ENCODE measurements at places on chromosomes 6 and 20. TPM values are rescaled to one million over a fixed set of nuclear protein-coding genes. Genes with fewer than 3 reads are reported as not detected.
A peak's percentile ranks its signal among the peaks of the same experiment; 100 is the strongest.

DNA sequence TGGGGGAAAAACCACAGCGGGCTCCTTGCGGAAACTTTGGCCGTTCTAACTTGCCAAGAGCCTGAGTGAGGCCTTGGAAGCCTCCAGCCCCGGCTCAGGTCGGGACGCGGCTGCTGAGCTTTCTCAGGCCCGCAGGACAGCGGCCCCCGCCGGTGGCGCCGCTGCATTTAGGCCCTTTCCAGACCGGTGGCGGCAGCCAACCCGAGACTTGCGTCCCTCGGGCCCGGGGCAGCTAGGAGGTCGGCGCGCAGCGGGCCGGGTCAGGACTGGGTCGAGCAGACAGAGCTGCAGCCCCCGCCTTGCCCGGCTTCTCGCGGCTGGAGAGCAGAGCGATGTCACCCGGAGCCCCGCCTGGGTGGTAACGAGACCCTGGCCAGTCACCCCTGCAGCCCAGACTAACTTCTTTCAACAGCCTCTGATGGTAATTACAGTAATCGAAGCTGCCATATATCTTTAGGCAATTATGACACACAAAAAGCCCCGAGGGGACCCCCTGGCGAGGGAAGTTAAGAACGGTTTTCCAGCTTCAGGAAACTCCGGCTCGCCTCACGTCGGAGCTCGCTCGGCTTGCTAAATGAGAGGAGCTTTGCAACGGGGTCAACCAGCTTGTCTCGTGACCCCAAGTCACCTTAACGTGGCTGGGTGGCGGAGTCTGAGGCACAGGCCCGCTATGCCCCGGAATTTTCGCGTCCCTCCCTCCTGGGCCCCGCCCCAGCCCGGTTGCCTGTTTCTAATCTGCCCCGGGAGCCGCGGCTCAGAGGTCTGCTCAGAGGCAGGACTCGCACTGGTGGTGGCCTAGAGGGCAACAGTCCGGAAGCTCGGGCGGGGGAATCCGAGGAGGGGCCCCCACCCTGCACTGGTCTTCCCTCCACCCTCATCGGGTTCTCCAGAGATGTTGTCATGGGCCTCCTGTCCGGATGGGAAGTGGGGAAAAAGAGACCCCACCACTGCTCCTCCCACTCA is 3.0 kb downstream of the NR2E1 start:
- no peak for DNase-seq
- H3K4me1 ChIP-seq: peaks cover 29% of the 10 kb centered on the region
- peak overlapping the region; percentile 32 for H3K4me3 ChIP-seq
- H3K27ac ChIP-seq: no peak overlapping the region

GRCh38 chr6:15369838-15370237 is 124.0 kb downstream of the JARID2 start:
- H3K4me1 ChIP-seq: peaks cover 46% of the 10 kb centered on the region
- DNase-seq: no peak
- no peak overlapping the region for H3K4me3 ChIP-seq

GRCh38 chr6:56691286-56691595 is 48.6 kb upstream of the DST start:
- no peak for DNase-seq
- H3K27ac ChIP-seq: no peak overlapping the region
- no peaks in the 10 kb centered on the region for H3K27me3 ChIP-seq
- no peaks in the 10 kb centered on the region for H3K36me3 ChIP-seq

Gene TULP4
- polyA plus RNA-seq: 50.1 TPM

- no peaks in the 10 kb centered on the region for H3K4me1 ChIP-seq
- DNase-seq: no peak
- no peak overlapping the region for H3K4me3 ChIP-seq
Observed at GRCh38 chr20:19438488-19438887, 226.0 kb downstream of the SLC24A3 start.

GRCh38 chr20:35742741-35743523 is 872 bp upstream of the RBM39 start:
- peak; percentile 49 for DNase-seq
- peak overlapping the region; percentile 77 for H3K4me3 ChIP-seq
- peaks cover 17% of the 10 kb centered on the region for H3K36me3 ChIP-seq
- H3K27ac ChIP-seq: peak overlapping the region; percentile 94
- peaks cover 47% of the 10 kb centered on the region for H3K4me1 ChIP-seq

- no peak for DNase-seq
- H3K4me1 ChIP-seq: no peaks in the 10 kb centered on the region
- no peak overlapping the region for H3K27ac ChIP-seq
- no peaks in the 10 kb centered on the region for H3K36me3 ChIP-seq
Observed at GRCh38 chr6:73285674-73286283, 22.8 kb upstream of the KHDC1 start.

Gene ARFGEF3
- not detected for polyA plus RNA-seq

GRCh38 chr6:13766201-13766634 is 48.1 kb downstream of the MCUR1 start:
- H3K4me1 ChIP-seq: peaks cover 28% of the 10 kb centered on the region
- H3K27ac ChIP-seq: no peak overlapping the region
- H3K4me3 ChIP-seq: no peak overlapping the region
- no peaks in the 10 kb centered on the region for H3K36me3 ChIP-seq
- H3K27me3 ChIP-seq: no peaks in the 10 kb centered on the region

Gene TPBG
- polyA plus RNA-seq: 2.0 TPM

- DNase-seq: no peak
- H3K4me1 ChIP-seq: no peaks in the 10 kb centered on the region
- H3K36me3 ChIP-seq: no peaks in the 10 kb centered on the region
Observed at GRCh38 chr6:165705941-165706340, 42.9 kb upstream of the PDE10A start.

Gene BPIFB4
- not detected for polyA plus RNA-seq

DNA sequence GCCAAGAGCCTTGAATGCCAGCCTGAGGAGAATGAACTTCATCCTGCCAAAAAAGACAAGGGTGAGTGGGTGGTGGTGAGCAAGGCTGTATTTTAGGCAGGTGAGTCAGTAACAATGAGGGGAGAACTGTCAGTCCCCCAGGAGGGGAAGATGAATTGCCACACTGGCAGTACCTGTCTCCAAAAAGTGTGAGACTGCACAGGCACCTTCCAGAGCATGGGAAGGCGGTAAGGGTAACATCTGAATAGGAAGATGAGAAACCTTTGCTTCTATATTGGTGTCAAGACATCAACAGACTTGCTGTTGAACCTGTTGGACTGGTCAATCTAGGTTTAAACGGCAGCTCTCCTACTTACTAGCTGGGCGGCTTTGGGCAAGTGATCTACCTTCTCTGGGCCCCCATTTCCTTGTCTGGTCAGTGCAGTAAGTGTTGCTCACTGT is 30.9 kb downstream of the STK35 start:
- no peaks in the 10 kb centered on the region for H3K27me3 ChIP-seq
- peaks cover 5% of the 10 kb centered on the region for H3K4me1 ChIP-seq
- H3K27ac ChIP-seq: no peak overlapping the region
- DNase-seq: no peak
- no peaks in the 10 kb centered on the region for H3K36me3 ChIP-seq
- no peak overlapping the region for H3K4me3 ChIP-seq

DNA sequence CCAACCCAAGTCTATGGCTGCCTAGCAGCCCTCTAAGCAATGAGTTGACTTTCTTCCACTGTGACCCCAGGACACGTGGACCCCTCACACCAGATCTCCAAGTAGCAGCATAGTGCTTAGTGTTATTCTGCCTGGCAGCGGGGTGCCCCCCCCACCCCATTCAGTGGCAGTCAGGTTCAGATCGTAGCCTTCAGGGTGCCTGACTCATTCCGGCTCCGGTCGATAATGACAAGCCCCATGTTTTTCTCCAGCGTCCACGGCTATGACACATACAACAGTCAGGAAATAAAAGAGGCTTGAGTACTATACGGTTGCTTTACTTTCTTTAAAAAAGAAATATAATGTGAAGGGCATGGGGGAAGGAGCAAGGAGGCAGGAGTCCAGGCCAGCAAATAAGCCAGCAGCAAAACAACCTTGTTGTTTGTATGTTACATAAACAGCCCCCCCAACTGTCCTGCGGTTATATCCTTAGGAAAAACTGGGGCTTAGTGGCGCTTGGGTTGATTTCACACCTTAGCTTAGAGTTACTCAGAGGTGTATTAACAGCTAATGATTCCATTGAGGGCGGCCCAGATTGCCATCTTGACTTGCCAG is 23.1 kb downstream of the GNAS start:
- H3K27me3 ChIP-seq: no peaks in the 10 kb centered on the region
- DNase-seq: no peak
- no peak overlapping the region for H3K4me3 ChIP-seq
- H3K36me3 ChIP-seq: no peaks in the 10 kb centered on the region

- H3K4me3 ChIP-seq: no peak overlapping the region
- H3K4me1 ChIP-seq: peaks cover 20% of the 10 kb centered on the region
- no peaks in the 10 kb centered on the region for H3K27me3 ChIP-seq
- H3K27ac ChIP-seq: no peak overlapping the region
Observed at GRCh38 chr20:57439432-57439831, 48.2 kb downstream of the RBM38 start.

Gene PLCB1
- polyA plus RNA-seq: 8.8 TPM

Gene PRSS16
- polyA plus RNA-seq: 1.5 TPM

Gene PNRC1
- 597 TPM for polyA plus RNA-seq

DNA sequence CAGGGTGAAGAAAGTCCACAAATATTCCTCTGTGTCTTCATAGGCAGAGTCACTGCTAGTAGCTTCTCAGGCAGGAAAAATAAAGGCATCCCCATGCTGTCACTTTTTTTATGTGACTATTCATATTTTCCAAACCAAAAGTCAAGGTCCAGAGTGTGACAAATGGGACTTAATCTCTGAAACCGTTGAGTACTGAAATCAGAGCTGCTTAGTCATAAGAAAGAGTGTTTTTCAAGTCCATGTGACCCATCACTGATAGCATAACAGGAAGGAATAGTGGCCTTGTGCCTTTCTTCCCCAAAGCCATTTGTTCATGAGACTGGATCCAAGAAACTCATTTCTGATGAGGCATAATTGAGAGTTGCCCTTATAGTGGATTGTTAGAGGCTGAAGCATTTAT is 210.3 kb upstream of the TSHZ2 start:
- H3K4me3 ChIP-seq: no peak overlapping the region
- no peaks in the 10 kb centered on the region for H3K36me3 ChIP-seq
- H3K4me1 ChIP-seq: no peaks in the 10 kb centered on the region
- no peak for DNase-seq
- no peak overlapping the region for H3K27ac ChIP-seq
- H3K27me3 ChIP-seq: no peaks in the 10 kb centered on the region

GRCh38 chr6:38495518-38495917 is 144.2 kb downstream of the BTBD9 start:
- H3K4me3 ChIP-seq: no peak overlapping the region
- H3K4me1 ChIP-seq: no peaks in the 10 kb centered on the region
- DNase-seq: no peak
- no peaks in the 10 kb centered on the region for H3K27me3 ChIP-seq

Gene HUS1B
- polyA plus RNA-seq: 0.94 TPM

GRCh38 chr20:18701969-18702368 is 111.6 kb upstream of the SCP2D1 start:
- H3K27ac ChIP-seq: no peak overlapping the region
- H3K4me1 ChIP-seq: no peaks in the 10 kb centered on the region
- H3K4me3 ChIP-seq: no peak overlapping the region
- no peaks in the 10 kb centered on the region for H3K36me3 ChIP-seq

Gene OR2H1
- polyA plus RNA-seq: not detected

- H3K36me3 ChIP-seq: no peaks in the 10 kb centered on the region
- no peak for DNase-seq
- no peaks in the 10 kb centered on the region for H3K4me1 ChIP-seq
Observed at GRCh38 chr20:37501940-37502339, 19.1 kb upstream of the NNAT start.

- H3K4me1 ChIP-seq: no peaks in the 10 kb centered on the region
- DNase-seq: no peak
- H3K27me3 ChIP-seq: no peaks in the 10 kb centered on the region
- H3K36me3 ChIP-seq: no peaks in the 10 kb centered on the region
Observed at GRCh38 chr6:23243854-23244253, 674.5 kb downstream of the HDGFL1 start.

DNA sequence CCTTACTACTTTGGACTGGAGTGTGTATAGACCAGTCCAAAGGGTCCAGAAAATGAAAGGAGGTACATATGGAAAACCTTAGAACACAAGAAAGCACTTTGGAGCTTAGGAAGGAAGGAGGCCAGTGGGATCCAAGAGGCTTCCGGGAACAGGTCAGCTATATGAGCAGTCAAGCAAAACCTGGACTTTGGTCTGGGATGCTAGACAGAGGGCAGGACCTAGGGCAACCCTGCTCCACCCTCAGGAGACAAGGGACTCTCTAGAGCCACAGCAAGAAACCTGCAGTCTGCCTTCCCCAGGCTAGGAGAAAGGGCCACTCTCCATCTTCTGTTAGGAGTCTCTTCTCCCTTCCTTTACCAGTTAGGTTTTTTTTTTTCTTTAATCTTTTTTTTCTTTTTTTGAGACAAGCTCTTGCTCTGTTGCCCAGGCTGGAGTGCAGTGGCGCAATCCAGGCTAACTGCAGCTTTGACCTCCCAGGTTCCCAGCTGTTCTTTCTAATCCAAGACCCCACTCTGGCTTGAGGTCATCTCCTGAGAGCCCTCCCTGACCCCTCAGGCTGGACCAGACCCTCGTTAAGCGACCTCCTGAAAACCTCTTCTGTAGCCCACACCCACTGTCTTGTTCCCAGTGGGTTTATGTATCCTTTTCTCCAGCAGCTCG is 4.6 kb downstream of the KCNK5 start:
- H3K27me3 ChIP-seq: no peaks in the 10 kb centered on the region
- no peak overlapping the region for H3K4me3 ChIP-seq
- no peak for DNase-seq
- peak overlapping the region; percentile 62 for H3K27ac ChIP-seq
- peaks cover 30% of the 10 kb centered on the region for H3K4me1 ChIP-seq
- H3K36me3 ChIP-seq: no peaks in the 10 kb centered on the region

GRCh38 chr6:55014321-55015088 is 159.8 kb upstream of the HCRTR2 start:
- no peaks in the 10 kb centered on the region for H3K4me1 ChIP-seq
- H3K36me3 ChIP-seq: no peaks in the 10 kb centered on the region
- no peak overlapping the region for H3K27ac ChIP-seq
- H3K4me3 ChIP-seq: no peak overlapping the region

Gene TNXB
- polyA plus RNA-seq: not detected

GRCh38 chr6:129661536-129662405 is 48.2 kb downstream of the ARHGAP18 start:
- no peak overlapping the region for H3K4me3 ChIP-seq
- H3K27me3 ChIP-seq: no peaks in the 10 kb centered on the region
- no peak overlapping the region for H3K27ac ChIP-seq
- H3K4me1 ChIP-seq: peaks cover 3% of the 10 kb centered on the region

- no peak for DNase-seq
- no peak overlapping the region for H3K4me3 ChIP-seq
- no peak overlapping the region for H3K27ac ChIP-seq
Observed at GRCh38 chr6:35624341-35625070, 64.2 kb downstream of the FKBP5 start.

Gene POU5F1
- not detected for polyA plus RNA-seq

Gene NRN1
- polyA plus RNA-seq: 0.61 TPM

- H3K27ac ChIP-seq: no peak overlapping the region
- no peak overlapping the region for H3K4me3 ChIP-seq
- peaks cover 8% of the 10 kb centered on the region for H3K4me1 ChIP-seq
- DNase-seq: no peak
- H3K36me3 ChIP-seq: no peaks in the 10 kb centered on the region
Observed at GRCh38 chr6:105600336-105601260, 197.7 kb upstream of the PREP start.

GRCh38 chr6:45872827-45873365 is 142.8 kb downstream of the CLIC5 start:
- no peak for DNase-seq
- H3K27ac ChIP-seq: no peak overlapping the region
- no peaks in the 10 kb centered on the region for H3K36me3 ChIP-seq
- no peak overlapping the region for H3K4me3 ChIP-seq
- no peaks in the 10 kb centered on the region for H3K4me1 ChIP-seq
